ENCODE measurements at places on chromosomes 1 and 21.

DNA sequence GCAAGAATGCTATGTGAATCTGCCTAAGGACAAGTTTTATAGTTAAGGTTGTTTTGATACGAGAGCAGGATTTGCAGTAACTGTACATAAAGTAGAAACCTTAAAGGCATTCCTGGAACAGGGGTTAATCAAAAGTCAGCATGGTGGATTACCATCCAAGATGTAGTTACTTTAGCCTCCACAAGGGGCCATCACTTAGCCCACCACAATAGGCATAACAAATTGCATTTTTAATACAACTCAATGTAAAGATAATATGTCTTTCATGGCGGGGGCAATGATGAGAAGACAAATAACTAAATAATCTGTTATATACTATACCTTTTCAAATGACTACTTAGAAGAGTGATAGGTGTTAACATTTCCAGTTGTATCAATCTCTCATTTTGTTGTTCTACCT, 611.2 kb upstream of the ADGRL4 start:
- no peak for DNase-seq

DNA sequence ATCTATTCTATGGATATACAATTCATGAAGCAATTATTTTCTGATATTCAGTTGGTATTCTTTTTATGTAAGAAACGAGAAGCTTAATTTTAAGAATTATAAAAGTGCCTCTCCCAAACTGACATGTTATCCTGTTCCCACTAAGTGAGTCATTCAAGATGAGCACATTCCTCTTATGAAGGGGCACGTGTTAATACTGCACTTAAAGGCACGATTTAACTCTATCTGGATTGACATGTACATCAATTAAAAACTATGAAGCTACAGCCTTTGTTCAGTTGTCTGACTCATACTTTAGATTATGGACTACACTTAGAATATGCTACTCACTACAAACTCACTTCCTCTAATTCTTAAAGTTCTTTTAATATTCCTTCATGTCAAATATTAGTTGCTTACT, 111.6 kb downstream of the CYYR1 start:
- no peak for DNase-seq

GRCh38 chr1:89555550-89555949, 30.9 kb downstream of the LRRC8B start:
- no peak for DNase-seq

DNA sequence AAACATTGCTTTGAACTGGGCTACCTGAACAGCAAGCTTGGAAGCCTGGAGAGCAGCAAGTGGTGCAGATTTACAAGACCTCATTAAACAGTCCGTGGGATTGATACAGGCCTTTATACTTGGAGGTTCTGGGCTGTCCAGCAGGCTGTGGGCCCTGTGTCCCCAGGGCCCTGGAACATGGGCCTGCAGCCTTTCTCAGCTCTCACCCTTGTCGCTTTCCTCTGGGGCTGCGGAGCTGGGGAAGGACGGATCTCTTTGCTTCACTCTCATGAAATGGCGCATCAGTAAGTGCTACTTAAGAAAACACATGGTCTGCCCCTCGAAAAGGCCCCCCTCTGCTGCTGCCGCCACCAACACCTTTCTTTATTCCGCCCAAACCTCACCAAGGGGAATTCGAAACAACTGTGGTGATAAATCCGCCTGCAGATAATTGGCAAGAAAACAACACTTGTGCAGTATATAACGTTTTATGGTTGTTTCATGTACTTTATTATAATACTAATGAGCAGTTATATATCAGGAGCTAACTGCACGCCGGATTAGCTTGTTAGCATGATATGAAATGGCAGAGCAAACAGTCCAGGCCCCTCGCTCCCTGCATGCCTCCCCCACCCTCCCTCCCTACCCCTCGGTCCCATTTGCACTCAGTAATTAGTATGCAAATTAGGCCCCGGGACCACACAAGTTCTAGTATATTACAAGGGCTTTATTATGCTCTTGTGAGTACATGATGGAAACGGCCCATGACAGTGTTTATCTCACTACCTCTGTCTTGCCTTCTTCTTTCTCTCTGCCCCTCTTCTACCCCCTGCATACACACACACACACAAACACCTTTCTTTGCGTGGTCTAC, 131.5 kb downstream of the RNF220 start:
- DNase-seq, result no peak

DNA sequence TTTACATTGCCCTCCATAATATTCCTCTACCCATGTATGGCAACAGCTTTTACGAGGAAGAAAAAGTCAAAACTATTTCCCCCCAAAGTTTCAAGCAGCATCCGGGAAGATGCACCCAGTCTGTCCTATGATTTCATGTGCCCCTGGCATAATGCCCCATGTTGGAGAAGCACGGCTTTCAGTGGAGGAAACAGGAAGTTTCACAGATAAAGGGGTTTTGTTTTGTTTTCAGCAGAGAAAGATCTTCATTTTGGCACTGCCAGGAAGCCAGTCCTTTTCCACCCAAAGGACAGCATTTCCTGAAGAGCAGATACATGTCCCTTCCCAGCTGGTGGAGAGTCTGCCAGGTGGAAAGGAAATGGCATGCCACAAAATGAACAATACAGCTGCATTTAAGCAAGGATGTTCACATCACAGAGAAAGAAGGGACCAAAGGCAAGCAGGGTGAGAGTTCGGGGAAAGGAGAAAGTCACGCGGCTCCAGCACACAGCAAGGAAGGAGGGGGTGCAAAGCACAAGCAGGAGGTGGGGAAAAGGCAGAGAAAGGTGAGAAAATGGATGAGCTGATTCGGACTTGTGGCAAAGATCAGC, 95.3 kb upstream of the HIVEP3 start:
- DNase-seq, result no peak

GRCh38 chr1:205568135-205568468, 63.6 kb downstream of the CDK18 start:
- DNase-seq, result no peak

Data from GM04503 (cell line).